Stimulated activated CD4-positive, alpha-beta T cell treated with anti-CD3 and anti-CD28 coated beads, TNF-alpha, amount 100 ng/mL, for 48 hours (primary cell): ENCODE measurements at places on chromosomes 16 and 17.

- DNase-seq: no peak
These were observed 43.4 kb downstream of the ENGASE start for GRCh38 chr17:79117905-79118487.

- DNase-seq: no peak
These were observed 272.7 kb downstream of the SOX9 start for GRCh38 chr17:72393553-72393952.

GRCh38 chr17:82889496-82890338, 49.9 kb upstream of the ZNF750 start:
- DNase-seq: no peak

GRCh38 chr16:19733551-19733950, 15.5 kb downstream of the IQCK start:
- no peak for DNase-seq

DNA sequence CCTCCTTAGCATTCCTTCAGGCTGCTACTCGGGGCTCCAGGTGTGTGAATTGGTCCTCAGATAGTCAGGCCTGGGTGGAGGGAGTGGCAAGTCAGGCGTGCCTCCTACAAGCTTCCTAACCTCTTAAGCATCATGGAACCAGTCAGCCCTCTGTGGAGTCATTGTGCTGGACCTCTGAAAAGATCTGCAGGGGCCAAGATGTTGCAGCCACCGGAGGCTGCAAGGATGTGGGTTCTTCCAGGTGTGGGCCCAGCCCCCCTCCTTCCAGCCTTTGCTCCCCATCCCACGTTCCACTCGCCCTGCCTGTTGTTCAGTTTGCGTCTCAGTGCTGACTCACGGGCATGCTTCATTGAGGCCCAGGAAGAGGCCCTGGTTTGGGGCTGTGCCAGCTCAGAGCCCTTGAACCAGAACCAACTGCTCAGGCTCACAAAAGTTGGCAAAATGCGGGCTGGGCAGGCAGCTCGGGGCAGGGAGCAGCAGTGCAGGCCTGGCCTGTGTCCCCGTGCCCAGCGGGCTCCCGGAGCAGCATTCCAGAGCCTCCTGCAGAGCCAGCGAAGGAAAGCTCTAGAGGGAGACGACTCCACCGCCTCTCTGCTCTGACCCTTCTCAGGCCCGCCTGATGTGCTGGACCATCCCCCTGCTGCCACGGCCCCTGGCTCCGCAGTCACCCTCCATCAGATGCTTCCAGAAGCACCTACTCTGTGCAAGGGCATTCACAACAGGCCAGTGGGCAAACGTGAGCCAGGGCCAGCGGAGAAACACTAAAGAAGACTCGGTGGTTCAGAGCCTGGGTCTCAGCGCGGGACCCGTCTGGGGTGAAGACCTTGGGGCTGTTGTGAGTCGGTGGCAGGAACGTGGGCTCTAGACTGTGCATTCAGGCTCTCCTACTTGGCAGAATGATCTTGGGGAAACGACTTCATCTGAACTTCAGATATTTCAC, 7.5 kb downstream of the LDHD start:
- peak; percentile 68 for DNase-seq

DNA sequence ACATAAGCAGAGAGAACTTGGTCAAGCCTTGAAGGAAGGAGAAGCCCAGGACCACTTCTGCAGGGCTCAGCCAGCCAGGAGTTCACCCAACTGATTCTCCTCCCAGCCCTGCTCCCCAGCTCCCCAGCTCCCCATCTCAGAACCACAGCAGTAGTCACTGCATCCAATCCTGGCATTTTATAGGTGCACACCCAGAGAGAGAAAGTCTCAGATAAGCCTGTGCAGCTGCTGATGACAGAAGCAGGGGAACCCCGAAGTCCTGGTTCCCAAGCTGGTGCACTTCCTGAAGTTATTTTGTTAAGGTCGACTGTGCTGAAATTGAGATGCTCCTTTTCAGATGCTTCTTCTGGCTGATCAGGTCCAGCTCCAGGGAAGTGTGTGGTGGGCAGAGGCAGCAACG, 6.6 kb downstream of the RNF112 start:
- no peak for DNase-seq

DNA sequence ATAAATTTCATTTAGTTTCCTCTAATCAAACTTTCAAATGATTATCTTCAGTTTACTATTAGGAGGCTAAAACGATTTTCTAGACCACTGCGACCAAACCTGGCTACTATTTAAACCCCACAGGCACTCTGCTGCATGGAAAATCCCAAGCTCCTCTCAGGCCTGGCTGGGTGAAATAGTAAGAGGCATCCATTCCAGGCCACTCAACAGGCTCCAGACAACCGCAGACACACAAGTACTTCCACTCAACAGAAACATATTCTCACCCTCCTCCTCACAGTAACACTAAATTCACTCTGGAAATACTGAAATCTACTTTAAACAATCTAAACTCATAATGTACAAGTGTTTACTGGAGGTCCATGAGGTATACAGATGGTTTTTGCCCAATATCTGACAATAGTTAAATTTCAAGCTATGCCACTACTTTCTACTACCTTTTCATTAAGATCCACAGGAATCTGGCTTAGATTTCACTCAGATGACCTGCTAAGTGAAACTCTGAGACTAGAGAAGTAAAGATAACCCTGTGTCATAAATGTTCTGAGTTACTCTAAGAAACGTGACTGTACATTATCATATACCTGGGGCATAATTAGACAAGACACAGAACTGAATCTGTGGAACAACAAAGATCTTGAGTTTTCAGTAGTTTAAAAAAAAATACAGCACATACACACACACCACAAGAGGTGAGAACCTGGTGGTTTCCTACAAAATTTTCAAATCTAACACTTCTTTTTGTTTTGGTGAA, 10.4 kb downstream of the VPS53 start:
- no peak for DNase-seq

- no peak for DNase-seq
These were observed 29.4 kb upstream of the MTSS2 start for GRCh38 chr16:70715055-70715858.

GRCh38 chr17:36532435-36532975, 2.2 kb downstream of the MYO19 start:
- no peak for DNase-seq

- no peak for DNase-seq
These were observed 52.6 kb downstream of the RBFOX3 start for GRCh38 chr17:79558091-79558900.

DNA sequence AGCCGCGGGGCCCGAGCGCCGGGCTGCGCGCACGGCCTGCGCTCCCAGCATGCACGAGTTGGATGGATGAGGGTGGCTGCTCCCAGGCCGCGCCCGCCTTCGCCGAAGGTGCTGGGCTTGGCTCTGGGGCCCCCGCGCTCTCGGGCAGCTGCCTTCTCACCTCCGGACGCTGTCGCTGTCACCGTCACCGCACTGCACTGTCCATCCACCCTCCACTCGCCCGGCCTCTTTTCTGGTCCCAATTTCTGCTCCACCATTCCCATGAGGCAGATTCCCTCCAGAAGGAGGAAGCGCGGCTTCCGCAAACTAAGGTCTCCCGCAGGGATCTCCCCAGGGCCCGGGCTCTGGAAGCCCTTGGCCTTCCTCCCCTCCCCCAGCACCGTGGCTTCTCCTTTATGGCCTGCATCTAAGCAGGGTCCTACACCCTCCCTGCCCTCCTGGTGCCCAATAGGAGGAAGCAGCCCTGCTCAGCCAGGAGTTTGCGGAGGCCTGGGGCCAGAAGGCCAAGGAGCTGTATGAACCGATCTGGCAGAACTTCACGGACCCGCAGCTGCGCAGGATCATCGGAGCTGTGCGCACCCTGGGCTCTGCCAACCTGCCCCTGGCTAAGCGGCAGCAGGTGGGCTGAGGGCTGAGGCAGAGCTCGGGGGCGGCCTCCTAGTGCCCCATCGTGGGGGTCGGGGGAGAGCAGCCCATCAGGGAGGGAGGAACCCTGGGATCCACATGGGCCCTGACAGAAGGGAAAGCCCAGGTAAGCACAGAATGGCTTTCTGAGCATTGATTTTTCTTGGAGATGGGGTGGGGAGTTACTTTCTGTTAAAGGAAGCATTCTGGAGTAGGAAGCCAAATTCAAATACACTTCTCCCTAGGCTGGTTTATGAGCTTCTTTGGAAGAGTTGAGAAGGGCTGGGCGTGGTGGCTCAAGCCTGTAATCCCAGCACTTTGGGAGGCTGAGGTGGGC, 899 bp downstream of the ACE start:
- no peak for DNase-seq

- DNase-seq: no peak
These were observed 29.0 kb downstream of the MARCHF10 start for GRCh38 chr17:62778990-62779681.

- DNase-seq: no peak
These were observed 39.7 kb upstream of the PVALEF start for GRCh38 chr17:81125573-81126081.
